ENCODE measurements at places on chromosomes 4 and X. TPM values are rescaled to one million over a fixed set of nuclear protein-coding genes. Genes with fewer than 3 reads are reported as not detected.

Gene ZFP42
- total RNA-seq, result not detected

Gene TLR2
- total RNA-seq, result 0.79 TPM

Gene PHOX2B
- total RNA-seq, result not detected

Gene MAGEB2
- total RNA-seq, result not detected

Gene STS
- total RNA-seq, result 2.4 TPM

Gene RASSF6
- 0.66 TPM for total RNA-seq

Gene ADAMTS3
- total RNA-seq, result not detected

Gene CT83
- total RNA-seq, result not detected

Data from A549 treated with AZD2906 at 1 μM for 4 hours (cell line).